ENCODE measurements at places on chromosomes 16 and 17. TPM values are rescaled to one million over a fixed set of nuclear protein-coding genes. Genes with fewer than 3 reads are reported as not detected.
A peak's percentile ranks its signal among the peaks of the same experiment; 100 is the strongest.

The CORO6 gene
- 6.7 TPM for total RNA-seq

The P4HB gene
- 958 TPM for total RNA-seq

The COQ7 gene
- total RNA-seq: 20.7 TPM

The ARHGAP23 gene
- total RNA-seq: 109 TPM

The TEKT5 gene
- total RNA-seq: not detected

The SMIM22 gene
- not detected for total RNA-seq

The DNASE1L2 gene
- total RNA-seq: 1.2 TPM

The IRX6 gene
- total RNA-seq: not detected

DNA sequence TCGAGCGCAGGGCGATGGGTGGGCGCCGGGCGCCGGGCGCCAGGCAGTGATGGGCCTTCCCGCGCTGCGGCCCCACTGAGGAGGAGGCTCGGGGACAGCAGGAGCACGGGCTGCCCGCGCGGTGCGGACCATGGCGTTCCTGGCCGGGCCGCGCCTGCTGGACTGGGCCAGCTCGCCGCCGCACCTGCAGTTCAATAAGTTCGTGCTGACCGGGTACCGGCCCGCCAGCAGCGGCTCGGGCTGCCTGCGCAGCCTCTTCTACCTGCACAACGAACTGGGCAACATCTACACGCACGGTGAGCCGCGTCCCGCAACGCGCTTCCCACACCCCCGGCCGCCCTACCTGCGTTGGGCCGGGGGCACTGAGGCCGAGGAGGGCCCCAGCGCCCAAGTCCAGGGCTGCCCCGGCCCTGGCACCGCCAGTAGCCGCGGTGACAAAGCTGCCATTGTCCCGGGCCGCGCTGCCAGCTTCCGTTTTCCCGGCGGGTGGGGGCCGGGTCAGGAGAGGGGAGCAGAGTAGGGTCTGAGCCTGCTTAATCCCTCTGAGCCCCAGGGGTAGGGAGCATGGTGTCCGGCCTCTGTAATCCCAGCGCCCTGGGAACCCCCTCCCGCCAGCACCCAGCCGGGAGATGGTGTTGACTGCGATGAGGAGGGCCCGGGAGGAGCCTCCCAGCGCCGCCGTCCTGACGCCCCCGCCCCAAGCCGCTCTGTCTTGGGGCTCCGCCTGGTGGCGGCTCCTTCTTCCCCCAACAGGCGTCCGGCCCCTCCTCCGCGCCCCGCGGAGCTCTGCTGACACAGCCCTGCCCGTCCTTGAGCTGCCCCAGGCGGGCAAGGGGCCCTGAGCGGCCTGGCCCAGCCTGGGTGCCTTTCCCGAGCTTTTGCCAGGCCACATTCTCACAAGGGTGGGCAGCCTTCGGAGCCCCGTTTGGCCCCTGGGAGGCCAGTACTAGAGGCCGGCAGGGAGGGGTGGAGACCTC is 685 bp downstream of the PAQR4 start:
- DNase-seq: no peak

DNA sequence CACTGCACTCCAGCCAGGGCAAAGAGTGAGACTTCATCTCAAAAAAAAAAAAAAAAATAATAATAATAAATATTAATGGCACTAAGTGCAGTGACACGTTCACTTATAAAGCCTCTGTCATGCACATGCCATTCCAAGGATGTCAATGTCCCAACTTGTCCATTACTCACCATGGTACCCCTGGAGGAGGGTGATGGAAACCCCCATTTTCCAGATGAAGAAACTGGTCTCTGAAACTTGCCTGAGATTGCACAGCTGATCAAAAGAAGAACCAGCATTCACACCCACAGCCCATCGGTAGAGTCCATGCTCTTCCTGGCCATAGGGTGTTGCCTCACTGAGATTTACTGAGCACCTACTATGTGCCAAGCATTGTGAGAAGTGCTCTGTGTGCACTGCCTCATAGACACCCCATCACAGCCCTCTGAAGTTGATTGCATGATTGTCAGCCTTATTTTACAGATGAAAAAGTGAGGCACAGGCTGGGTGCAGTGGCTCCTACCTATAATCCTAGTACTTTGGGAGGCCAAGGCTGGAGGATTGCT is 123.7 kb downstream of the ABCC1 start:
- DNase-seq: no peak

- no peak for DNase-seq
Observed at GRCh38 chr17:34347063-34347462, 9.2 kb upstream of the CCL13 start.

DNA sequence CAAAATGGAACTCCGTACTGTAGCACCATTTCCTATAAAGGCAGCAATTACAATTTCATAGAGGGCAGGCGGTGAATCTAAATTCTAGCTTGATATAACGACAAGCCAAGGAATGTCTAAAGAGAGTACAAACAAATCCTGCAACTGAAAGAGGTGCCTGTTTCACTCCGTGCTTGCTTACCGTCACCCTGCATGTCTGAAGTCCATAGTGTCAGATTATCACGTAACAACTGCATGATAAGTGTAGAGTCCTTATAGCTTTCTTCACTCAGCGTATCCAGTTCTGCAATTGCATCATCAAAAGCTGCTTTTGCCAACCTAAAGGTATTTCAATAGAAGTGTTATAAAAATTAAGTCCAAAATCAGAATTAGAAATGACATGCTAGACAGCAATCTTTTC is 46.0 kb downstream of the YWHAE start:
- no peak for DNase-seq

DNA sequence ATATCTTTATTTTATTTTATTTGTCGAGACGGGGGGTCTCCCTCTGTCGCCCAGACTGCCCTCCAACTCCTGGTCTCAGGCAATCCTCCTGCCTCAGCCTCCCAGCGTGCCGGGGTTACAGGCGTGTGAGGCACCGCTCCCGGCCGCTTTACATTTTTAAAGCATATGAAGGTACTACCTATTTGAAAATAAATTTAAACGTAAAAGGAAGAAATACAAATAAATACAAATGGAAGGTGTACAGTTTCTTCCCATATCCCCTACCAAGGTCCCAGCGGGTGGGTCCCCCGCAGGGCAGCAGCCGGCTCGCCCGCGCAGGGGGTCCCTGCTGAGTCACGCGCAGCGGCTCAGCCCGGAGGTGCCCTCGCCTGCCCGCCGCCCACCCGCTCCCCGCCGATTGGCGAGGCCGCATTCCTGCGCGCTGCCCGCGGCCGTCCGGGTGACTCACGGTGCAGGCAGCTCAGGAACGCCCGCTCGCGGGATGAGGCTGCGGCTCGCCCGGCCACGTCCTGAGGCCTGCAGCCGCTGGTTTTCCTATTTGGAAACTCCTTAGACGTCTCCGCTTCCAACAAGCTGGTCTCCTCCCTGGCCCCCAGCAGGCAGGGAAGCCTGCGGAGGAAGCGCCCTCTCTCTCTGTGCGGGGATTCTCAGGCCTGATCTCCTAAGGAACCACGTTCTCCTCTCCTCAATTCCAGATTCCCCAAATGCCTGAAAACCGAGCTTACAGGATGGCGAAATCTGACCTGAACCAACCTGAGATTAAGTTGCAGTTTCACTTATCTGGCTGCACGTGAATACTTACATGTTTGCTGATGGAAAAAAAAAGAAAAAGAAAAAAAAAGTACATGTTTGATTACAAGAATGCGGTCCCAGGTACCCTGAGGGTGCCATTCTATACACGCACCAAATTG is 54.8 kb upstream of the MAP3K14 start:
- peak; percentile 99 for DNase-seq

GRCh38 chr16:66036184-66036583 is 330.3 kb upstream of the CDH5 start:
- no peak for DNase-seq

Measured in chondrocyte (in vitro differentiated cells).